ENCODE measurements at places on chromosomes 5 and 9.
A peak's percentile ranks its signal among the peaks of the same experiment; 100 is the strongest.

DNA sequence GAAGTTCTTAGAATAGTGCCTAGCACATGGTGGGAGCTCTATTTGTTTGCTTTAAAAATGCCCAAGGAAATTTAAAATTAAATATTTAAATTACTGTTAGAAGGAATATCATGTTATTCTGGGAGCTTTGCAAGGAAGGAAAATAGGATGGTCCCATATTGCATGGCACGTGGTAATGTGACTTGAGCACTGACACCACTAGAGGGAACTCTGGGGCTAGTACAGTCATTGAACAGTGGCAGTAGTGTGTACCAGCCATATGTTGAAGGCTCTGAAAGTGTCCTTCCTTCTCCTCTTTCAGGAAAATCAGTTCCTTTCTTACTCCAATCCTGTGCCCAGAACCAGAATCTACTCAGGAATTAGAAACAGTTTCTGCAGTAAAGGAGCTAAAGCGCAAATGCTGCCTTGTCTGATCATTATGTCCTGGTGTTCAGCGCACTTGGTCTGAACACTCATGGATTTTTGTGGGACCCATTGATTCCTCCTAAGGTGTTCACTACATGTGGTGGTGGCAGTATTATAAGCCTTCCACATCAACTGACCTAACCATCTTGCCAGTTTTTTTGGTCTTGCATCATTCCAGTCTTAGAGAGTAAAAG lies 54.1 kb downstream of the GDA start:
- peak; percentile 82 for DNase-seq

GRCh38 chr9:121780177-121781040 lies 129.0 kb downstream of the DAB2IP start:
- no peak for DNase-seq

GRCh38 chr5:14059810-14060209 lies 83.3 kb upstream of the TRIO start:
- no peak for DNase-seq

GRCh38 chr5:107580889-107581820 lies 89.6 kb downstream of the EFNA5 start:
- DNase-seq, result no peak

- DNase-seq, result no peak
Measured at GRCh38 chr5:163867738-163868137, 362.3 kb downstream of the MAT2B start.

GRCh38 chr9:108783731-108784495 lies 71.9 kb downstream of the ACTL7B start:
- DNase-seq, result no peak

DNA sequence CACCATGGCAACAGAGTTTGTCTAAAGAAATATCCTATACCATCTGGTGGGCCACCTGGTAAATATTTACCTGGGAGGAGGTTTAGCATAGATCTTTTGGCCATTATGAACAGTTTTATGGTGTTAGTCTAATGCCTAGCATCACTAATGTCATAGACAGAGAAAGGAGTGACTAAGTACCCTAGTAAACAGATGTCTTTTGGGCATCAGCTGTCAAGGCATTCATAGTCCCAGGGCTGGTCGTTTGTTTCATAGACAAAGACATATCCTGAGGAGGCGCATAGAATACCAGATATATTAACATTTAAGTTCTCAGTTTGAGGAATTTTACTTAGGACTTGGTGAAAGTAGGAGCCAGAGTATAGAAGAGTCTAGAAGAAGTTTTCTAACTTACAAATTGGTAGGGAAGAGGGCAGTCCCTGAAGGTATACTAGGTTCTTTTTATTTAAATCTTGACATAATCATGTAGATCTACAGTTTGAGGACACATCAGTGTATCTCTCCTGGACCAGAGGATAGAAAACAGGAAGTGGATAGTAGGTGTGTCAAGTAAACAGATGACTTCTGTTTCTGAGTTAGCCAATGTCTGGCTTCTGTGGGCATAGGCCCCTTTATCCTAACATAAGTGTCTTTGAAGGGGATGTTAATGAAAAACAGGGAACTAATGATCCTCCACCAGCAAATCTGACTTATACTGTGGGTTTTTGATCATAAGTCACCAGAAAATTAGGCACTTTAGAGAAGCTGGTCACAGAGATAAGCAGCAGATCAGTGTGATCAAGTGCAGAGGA lies 105.0 kb upstream of the PRSS3 start:
- DNase-seq, result no peak

DNA sequence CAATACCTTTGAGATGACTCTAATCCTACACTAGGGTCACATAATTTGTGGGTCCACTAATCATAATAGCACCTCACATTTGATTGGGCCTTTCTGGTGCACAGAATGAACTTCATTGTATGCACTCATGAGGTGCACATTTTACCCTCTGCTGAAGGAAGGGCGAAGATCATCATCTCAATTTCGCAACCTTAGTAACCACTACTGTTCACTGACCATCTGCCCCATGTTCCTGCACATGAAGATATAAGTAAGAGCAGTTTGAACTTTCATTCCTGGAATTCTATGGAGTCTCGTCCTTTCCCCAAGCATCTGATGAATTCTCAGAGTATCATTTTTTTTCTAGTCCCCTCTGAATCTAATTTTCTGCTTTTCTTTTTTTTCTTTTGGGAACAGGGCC lies 21.2 kb downstream of the GAS1 start:
- DNase-seq, result no peak

- no peak for DNase-seq
Measured at GRCh38 chr5:139763930-139764791, 31.4 kb upstream of the PSD2 start.

DNA sequence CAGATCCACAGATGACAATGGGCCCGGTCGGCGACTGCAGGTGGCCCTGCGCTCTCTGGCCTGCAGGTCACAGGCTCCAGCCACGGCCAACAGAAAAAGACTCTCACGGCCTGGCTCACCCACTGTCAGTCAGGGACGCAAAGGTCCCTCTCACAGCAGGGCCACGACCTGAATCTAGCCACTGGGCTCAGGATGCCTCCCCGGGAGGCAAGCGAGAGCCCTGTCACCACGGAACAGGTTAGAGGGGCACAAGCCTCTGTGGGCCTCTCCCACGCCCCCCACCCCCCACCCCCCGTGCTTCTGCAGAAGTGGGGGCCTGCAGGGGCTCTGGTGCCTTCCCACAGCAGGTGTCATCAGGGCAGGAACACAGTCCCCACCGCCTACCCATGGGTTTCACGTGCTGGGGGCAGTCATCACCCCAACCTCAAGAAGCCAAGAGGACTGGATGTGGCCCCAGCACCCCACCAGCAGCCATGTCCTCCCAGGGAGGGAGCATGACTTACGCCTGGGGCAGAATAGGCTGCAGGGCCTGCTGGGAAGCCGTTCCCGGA lies 17.3 kb upstream of the EGFL7 start:
- no peak for DNase-seq

- no peak for DNase-seq
Measured at GRCh38 chr9:134291961-134292871, 34.0 kb upstream of the RXRA start.

GRCh38 chr9:38404314-38404713 lies 11.8 kb downstream of the ALDH1B1 start:
- DNase-seq, result no peak

DNA sequence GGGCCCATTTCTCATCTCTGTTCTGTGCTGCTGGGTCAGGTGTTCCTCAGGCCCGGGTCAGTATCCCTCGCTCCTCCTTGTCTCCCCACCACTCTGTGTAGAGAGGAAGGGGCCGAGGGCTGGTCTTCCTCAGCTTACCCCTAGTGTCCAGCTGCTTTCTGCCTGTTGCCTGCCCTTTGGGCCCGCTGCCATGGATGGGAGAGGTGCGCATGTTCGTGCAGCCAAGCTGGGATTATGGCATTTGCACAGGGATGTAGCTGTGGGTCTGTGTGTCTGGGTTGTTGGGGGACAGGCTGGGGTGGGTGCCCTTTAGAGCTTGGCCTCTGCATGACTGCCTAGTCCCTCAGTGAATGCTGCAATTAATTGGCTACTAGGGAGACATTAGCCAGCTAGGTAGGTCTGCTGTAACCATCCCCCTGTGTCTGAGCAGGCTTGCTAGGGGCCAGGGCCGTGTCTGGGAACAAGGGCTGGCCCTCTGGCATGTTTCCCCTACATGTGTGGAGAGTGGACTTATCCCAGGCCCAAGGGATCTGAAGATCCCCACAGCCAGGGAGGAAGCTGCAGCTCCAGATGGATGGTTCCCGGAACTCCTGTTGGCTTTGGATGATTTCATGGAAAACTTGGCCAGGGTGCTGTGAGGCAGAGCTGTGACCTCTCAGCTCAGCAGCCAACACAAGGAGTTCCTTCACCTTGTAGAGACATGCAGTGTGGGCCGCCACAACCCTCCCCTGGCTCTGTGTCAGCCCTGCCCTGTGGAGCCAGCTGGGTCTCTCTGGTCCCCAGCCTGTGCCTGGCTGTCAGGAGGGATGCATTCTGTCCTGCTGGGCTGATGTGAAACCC lies 161.9 kb downstream of the MACROH2A1 start:
- DNase-seq, result no peak

GRCh38 chr9:72886386-72886785 lies 66.5 kb downstream of the ALDH1A1 start:
- no peak for DNase-seq

GRCh38 chr5:173790836-173791546 lies 97.2 kb upstream of the CPEB4 start:
- DNase-seq, result no peak

DNA sequence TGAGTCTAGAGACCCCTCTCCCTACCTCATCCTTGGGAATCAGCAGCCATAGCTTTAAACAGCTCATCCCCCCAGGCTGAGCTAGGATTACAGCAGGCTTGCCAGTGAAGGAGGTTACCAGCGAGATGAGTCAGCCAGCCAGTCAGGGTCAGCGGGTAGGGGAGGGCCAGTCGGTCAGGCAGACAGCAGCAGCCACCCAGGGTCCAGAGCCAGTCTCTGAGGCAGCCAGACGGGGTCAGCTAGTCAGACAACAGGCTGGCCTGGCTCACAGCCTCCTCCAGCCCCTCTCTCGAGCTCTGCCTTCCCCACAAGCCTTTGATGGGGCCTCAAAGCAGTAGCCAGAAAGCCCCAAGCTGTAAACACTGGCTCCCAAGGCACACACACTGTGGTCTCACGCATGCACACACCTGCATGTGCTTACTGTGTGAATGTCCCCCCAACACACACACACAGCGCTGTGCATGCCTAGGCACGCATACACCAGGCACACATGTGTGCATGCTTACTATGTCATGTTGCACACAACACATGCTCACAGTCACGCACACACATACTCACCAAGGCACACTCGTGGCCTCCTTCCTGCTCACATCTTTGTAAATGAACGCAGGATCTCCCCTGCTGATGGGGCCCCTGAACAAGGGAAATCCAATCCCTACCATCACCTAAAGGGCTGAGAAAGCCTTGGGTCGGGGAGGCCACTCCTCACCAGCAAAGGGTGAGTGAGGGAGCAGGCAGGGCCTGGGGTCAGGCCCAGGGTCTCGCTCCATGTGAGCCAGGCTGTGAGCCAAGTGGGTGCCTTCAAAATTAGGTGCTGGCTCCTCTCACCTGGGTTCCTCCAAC lies 28.2 kb upstream of the CPLX2 start:
- DNase-seq, result no peak

DNA sequence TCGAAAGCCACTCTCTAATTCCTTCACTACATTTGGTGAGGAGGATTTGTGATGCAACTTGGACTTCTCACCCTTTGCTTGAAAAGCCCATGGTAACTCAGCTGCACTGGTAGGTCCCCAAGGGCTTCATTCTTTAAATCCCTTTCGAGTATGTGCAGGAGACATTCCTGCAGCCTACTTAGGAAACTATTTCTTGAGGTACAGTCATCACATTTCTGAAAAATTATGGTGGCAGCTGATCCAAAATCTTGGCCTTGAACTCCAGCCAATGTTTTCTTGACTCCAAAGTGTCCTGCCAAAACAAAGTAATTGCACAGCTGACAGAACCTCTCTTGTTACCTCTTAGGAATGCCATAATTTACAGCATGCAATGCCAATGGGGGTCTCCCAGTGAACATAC lies 99.7 kb downstream of the NPR3 start:
- DNase-seq, result no peak

GRCh38 chr9:3962971-3963642 lies 336.8 kb downstream of the GLIS3 start:
- DNase-seq, result no peak

DNA sequence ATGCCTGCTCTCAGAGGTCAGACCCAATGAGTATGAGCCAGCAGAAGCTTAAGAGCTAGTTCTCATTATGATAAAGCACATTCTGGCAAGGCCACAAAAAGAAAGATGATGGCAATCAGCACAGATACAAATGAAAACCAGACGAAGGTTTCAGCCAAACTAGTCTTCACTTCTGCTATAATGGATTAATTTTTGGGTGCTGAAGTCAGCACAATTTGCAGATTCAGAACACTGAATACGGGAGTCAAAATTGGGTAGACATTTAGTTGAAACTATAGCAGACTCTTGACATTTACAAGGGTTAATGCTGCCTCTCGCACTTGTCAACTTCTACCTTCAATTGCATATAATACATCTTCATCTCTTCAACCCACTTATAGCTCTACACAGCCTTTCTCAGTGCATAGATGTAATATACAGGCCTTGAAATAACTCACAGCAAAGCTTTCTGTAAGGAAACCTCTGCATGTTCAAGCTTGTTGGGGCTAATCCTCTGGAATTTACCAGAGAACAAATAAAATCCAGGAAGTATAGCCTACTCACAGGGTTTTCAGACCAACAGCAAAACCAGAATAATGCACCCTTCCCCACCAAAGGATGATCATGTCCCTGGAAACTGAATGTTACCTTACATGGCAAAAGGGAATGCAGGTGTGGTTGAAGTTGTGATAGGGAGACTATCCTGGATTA lies 77.1 kb downstream of the BAAT start:
- DNase-seq, result no peak

DNA sequence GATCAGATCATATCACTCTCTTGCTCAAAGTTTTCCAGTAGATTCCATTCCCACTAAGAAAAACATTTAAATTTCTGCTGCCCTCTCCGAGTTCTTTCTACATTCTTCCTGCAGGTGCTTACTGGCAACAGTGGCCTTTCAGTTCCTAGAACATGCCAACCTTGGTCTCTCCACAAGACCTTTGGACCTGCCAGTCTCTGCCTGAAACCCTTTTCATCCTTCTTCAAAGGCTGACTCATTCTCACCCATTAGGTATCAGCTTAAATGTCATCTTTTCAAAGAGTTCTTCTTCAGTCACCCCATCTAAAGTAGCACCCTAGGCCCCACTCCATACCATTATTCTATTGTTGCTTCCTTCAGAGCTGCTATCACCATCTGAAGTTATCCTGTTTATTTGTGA lies 21.8 kb downstream of the PPIC start:
- no peak for DNase-seq
